ENCODE measurements at places on chromosomes 5 and 9.

DNA sequence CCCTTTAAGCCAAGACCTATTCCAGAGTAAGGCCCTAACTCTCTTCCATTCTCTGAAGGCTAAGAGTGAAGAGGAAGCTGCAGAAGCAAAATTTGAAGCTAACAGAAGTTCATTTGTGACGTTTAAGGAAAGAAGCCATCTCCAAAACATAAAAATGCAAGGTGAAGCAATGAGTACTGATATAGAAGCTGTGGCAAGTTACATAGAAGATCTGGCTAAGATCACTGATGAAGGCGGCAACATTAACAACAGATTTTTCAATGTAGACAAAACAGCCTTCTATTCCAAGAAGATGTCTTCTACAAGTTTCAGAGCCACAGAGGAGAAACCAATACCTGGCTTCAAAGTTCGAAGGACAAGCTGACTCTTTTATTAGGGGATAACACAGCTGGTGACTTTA is 1143.4 kb downstream of the CDH12 start:
- no peak for DNase-seq

- no peak for DNase-seq
These were observed 125.1 kb downstream of the C9orf50 start for GRCh38 chr9:129495620-129496472.

GRCh38 chr5:130874861-130875417 is 290.1 kb downstream of the HINT1 start:
- DNase-seq: no peak

DNA sequence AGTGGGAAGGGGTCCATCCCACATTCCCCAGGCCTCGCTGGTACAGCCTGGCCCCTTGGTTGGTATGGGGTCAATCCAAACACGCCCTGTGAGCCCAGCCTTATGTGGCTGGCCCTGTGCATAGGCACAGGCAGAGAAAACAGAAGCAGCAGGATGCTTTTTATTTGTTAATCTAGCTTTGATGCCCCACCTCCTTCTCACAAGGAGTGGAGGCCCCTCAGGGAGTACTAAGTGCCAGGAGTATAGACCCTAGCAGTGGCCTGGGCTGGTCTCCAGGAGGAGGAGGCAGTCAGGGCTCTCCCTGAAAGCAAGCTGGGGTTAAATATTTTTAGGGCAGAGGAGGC is 14.6 kb upstream of the TCF7 start:
- no peak for DNase-seq

All from retinal pigment epithelial cell (primary cell).